Activated CD4-positive, alpha-beta T cell treated with anti-CD3 and anti-CD28 coated beads for 24 hours (primary cell): ENCODE measurements at places on chromosomes 12 and 14.

DNA sequence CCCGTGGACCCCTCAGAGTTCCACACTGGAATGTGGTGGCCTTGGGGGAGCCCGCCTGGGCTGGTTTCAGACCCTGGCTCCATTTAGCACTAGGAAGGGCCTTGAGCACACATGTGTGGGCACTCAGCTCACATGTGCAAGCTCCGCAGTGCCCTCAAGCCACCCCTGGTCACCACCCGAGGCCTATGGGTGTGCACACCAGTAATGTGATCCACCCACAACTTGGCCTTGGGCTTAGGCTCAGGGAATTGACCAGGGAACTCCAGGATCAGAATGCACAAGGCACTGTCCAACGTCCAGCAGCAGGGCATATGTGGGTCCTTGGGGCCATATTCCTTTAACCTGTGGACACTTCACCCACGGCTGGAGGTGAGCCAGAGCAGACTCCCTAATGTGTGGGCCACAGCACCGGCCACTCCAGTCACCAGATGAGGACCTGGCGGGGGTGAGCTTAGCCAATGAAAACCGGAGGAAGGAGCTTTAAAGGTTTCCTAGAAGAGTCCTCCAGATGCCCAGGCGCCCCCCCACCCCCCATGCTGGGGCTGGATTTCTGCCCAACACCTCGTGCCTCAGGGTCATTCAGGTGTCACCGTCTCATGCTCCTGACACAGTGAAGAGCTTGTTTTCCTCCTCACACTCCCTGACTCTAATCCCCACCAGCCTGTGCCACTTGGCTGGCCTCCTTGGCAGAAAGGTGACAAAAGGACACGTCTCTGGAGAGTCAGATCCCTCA is 209.2 kb downstream of the ZFP36L1 start:
- DNase-seq = no peak

GRCh38 chr12:82817368-82817767 is 130.7 kb downstream of the TMTC2 start:
- no peak for DNase-seq

GRCh38 chr14:102584871-102585869 is 7.3 kb upstream of the RCOR1 start:
- no peak for DNase-seq

DNA sequence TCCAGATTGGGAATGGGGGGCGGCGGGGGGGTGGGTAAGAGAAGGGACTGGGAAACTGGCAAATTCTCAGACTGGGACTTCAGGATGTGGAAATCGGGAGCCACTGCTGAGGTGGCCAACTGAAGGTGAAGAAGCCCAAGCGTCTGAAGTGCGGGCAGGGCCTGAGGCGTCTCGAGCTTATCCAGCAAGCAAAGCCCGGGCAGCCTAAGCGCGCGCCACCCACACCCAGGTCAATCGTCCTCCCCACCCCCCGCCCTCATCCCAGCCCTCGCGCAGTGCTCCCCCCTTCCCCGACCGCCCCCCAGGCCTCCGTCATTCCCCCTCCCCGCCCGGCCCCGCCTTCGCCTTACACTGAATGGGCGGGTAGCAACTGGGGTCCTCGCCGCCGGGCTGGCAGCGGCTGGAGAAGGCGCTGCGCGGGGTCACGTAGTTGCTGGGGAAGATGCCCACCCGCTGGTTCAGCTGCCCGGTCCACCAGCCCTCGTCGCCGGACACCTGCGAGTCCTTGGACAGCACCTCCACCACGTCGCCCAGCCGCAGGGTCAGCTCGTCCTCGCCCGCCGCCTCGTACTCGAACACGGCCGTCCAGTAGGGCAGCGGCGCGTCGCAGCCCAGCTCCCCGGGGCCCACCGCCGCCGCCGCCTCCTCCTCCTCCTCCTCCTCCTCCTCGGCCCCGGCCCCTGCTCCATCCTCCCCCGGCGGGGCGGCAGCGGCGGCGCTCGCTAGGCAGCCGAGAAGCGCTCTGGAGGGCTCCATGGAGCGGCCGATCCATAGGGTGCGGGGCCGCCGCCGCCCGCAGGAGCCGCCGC is 693 bp downstream of the MAP3K9 start:
- no peak for DNase-seq

DNA sequence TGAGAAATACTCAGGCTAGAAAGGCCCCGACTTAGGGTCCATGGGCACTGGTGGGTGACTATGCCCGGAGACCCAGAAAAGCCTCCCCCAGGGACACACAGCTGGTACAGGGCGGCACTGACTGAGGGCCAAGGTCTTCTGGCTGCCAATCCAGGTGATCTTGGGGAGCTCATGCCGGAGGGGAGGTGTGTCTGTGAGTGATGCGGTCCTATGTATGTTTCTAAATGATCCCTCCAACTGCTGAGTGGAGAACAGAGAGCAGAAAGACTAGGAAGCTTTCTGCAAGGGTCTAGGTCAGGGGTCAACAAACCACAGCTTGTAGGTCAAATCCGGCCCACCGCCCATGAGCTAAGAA is 391 bp downstream of the SERPINA4 start:
- DNase-seq = no peak

- no peak for DNase-seq
These were observed 25.8 kb downstream of the TMEM120B start for GRCh38 chr12:121738340-121738858.

DNA sequence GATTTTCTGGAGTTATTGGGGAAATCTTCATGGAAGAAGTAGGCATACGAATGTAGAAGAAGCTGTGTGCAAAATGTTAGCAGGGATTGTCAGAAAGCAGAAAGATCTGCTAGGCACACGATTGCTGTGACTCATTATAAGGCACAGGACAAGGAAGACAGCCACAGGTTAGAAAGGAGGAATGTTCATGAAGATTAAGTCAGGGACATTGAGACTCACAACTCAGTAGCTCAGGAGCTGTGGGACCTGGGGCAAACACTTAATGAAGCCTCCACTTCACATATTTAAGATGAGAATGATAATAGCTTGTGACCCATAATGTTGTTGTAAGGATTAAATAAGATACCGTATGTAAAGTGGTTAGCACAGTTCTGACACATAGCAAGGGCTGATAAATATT is 26.6 kb upstream of the RTRAF start:
- no peak for DNase-seq

GRCh38 chr12:47147739-47148138 is 68.0 kb upstream of the AMIGO2 start:
- DNase-seq = no peak

DNA sequence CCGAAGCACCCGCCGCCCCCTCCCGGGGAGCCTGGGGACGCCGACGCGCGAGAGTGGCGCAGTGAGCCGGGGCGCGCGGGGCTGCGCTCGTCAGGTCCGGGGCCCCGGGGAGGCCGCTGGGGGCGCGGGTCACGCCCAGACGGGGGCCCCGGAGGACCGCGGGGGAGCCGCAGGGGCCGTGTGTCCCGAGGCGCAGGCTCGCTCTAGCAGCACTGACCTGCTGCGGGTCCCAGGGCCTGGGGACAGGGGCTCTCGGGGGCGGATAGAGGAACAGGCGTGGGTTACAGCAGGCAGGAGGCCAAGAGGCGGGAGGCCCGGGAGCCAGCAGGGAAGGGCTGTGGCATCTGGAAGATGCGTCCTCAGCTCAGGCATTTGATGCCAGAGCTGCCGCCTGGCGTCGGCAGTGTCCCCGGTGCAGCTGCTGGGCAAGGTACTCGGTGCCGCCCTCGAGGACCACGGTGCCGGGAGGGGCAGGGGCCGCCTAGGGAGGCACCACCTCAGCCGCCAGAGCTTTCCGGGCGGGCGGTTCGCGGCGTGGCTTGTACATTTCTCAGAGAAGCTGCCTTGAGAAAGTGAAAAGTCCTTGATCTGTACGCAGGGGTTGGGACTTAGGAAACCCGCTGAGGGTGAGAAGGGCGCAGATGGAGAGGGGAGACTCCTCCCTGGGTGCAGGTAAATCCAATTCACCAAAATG is 1.2 kb downstream of the WNT5B start:
- no peak for DNase-seq

GRCh38 chr14:79583738-79584408 is 627.4 kb downstream of the DIO2 start:
- no peak for DNase-seq

DNA sequence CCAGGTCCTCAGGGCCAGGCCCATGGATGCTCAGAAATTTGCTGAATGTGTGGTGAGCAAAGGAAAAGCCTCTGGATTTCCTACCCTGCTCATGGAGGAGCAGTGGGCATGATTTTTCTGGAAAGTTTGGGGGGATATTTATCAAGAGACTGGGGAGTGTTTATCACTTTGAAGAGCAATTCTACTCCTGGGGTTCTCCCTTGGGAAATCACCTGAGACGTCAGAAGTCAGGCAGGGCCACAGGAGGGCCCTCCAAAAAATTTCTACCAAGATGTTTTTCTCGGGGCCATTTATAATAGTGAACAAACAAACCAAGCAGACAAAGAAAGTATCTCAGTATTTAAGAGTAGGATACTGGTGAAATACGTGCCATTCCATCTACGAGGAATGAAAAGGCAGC is 20.1 kb upstream of the EIF2B2 start:
- DNase-seq = no peak

- DNase-seq = peak; percentile 66
These were observed 1.8 kb downstream of the GALNT9 start for GRCh38 chr12:132327336-132328171.

GRCh38 chr12:49887091-49887490 is 16.6 kb downstream of the FAIM2 start:
- no peak for DNase-seq

DNA sequence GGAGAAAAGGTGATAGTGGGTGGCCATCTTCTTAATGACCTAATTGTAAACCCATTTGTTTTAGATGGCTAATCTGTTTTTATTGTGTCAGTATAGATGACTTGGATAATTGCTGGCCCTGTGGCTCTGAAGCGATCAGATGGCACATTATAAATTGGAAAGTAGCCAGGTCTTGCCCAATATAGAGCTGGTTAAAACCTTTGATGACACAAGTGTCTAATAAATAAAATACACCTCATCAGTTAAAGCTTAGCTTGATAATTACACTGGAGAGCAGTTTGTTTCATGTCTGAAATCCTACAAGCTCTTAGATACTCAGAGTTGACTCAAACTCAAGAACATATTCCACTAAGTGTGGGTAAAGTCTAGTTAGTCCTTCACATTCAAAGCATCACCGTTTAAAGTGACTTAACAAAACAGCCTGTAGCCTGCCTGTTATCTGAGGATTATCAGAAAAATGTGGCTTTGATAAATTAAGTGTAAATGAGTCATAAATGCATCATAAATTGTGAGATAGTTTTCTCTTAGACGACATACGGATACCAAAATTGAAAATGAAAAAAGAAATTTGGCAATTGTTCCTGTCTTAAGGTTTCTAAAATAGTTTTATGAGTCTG is 280.9 kb downstream of the LRIG3 start:
- DNase-seq = no peak

DNA sequence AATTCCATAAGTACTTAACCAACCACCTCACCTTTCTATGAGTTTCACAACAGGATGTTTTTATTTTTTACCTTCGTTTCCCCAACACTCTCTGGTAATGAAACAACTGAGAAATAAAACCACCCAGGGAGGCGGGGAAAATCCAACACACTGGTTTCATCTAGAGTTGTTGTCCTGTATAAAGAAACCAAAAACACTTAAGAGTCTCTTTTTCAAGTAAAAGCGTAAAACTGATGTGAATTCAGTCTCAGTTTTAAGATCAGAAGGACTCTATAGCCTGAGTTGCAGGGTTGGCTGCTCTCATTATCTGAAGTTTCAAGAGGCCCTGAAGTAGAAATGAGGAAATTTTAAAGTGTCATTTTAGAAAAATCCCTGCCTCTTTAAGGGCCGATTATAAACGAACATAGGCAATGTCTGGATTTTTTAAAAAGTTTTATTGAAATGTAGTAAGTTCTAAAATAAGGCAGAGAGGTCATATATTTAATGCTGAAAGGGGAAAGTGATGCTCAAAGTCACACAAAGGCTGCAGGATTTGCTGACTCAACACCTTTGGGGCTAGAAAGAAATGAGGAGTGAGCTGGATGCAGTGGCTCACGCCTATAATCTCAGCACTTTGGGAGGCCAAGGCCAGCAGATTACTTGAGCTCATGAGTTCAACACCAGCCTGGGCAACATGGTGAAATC is 27.2 kb downstream of the HIGD1C start:
- DNase-seq = peak; percentile 17

DNA sequence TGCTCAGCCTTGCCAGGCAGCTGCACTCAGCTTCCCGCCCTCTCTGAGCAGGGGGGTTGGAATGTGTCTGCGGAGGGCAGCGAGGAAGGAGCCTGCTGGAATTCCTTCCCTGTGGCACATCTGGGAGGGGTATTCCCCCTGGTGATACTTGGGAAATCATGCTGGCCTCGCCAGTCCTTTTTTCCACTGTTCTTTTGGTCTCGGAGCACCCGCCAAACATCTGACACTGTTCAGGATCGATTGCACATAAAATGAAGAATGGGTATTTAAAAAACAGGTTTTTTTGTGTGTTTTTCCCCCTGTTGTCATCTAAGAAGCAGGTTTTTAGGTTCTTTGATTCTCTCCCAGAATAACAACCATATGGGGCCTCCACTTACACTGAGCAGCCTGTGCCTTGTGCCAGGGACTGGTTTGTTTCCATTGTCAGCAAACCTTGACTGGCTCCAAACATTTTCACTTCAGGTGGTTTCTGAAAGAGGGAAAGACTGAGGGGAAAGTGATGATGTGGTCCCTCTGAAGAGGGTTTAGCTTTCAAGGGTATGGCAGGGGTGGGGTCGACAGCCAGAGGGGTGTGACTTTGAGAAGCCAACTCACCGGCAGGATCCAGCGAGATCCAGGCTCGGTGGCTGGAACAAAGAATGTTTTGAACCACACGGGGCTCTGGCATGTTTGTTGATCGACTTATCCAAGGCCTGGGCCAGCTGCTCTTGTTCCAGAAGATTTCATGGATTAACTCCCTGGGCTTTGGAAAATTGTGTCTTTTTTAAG is 215.1 kb downstream of the CACNA1C start:
- no peak for DNase-seq

DNA sequence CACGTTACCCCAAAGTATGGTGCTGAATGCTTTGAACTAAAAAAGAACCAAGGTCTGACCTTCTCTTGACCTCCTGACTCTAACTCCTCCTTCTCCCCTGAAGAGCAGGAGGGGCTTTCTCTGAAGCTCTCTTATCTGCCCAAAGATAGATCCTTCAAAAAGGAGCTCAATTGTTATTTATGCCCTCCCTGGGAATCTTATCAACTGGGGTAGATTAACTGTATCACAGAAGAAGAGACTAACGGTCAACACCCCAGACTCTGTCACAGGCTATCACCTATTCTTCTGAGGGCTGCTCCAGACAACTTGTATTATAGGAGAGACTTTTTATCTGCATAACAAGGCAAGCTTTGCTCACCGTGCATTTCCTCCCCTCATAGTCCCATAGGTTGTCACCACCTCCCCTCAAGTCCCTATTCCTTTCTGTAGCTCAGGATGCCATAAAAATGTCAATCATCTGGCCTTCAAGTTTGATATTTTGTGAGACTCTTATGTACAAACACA is 86.6 kb downstream of the PAPLN start:
- no peak for DNase-seq

DNA sequence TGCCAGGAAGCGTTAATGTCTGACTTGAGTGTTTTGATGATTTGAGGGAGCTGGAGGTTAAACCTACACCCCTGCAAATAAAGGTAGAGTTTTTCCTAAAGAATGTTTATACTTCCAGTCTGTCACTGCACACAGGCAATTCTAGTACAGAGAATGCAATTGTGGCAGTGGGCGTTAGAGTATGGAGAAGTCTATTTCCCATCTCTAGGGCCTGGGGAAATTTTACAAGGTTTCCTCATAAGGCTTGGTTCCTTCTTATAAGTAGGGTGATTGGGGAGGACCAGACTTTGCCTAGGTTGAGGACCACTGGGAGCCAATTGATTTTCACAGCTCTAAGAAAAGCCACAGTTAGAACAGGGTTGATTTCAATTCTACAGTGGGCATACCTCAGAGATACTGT is 44.3 kb downstream of the IFNG start:
- DNase-seq = no peak
